KBM-7 (cell line): ENCODE measurements at places on chromosomes 12 and 14.

DNA sequence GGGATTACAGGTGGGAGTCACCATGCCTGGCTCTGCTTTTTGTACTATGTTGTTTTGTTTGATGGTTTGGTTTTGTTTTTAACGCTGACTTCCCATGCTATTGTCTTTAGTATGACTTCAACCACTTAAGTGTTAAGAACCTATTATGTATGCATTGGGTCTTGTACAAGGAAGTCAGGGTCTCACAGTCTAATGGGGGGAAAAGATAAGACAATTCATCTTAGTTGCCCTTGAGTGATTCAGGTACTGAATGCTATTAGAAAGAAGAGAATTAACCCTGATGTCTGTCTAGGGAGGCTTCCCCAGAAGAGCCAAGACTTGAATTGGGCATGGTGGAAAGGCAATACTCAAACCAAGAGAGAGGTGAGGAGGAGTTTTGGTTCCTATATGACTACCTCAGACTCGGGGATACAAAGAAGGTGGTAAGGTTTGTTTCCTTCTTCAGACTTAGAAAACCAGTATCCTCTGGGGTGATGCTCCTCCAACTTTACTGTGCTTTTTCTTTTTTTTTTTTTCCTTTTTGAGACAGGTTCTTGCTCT, 64.6 kb downstream of the SUSD6 start:
- no peak for DNase-seq

DNA sequence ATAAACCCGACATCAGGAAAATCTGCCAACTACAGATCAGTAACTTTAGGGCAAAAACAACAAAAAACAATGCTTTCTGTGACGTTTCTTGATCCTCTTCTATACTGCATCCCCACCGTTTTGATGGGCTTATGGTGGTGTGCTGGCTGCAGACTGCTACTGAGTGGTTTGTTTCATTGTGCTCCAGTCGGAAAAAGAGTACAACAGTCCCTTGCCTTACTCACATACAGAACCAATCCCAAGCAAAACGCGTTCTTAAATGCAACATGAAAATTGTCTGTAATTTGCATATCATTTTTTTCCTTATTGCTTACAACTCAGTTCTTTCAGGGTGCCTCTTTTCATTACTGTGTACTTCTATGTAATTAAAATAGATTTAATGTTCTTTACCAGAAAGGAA, 2.3 kb downstream of the ETV6 start:
- peak; percentile 45 for DNase-seq

GRCh38 chr12:116933091-116933490, 22.3 kb downstream of the FBXW8 start:
- DNase-seq, result no peak

DNA sequence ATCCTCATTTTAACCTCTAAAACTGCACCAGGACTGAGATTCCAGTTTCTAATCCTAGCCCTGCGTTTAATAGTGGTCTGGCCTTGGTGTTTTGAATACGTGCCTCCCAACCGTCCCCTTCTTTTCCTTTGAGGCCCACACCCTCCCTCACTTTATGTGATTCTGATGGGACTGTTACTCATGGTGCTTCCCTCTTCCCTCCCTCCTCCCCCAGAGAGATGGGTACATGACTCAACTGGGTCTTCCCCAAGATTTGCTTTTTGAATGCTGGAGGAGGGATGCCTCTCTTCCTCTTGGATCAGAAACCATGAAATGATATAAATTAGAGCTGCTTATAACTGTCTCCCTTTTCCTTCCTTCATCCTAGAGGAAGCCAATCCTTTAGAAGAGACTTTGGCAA, 8.2 kb upstream of the PPP2R5E start:
- DNase-seq, result no peak

DNA sequence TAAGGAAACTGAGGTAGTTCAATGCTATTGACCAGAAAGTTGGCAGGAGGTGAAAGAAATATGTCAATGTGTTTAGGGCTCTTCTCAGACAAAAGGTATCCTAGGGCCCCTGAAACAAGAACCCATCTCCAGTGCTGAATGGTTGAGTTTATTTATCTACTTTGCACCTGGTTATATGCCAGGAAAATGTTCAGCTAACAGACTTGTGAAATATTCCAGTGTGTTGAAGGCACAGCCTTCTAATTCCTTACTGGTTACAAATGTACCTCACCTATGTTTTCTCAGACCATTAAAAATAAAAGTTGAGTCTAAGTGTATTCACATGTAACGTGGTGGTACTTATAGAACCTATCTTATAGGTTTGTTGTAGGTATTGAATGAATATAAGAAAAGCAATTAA, 511.7 kb upstream of the SEL1L start:
- DNase-seq, result no peak
